CD4-positive, alpha-beta T cell treated with Interleukin-2 at 100 ng/mL for 4 hours (primary cell): ENCODE measurements at places on chromosomes 13 and 19.

DNA sequence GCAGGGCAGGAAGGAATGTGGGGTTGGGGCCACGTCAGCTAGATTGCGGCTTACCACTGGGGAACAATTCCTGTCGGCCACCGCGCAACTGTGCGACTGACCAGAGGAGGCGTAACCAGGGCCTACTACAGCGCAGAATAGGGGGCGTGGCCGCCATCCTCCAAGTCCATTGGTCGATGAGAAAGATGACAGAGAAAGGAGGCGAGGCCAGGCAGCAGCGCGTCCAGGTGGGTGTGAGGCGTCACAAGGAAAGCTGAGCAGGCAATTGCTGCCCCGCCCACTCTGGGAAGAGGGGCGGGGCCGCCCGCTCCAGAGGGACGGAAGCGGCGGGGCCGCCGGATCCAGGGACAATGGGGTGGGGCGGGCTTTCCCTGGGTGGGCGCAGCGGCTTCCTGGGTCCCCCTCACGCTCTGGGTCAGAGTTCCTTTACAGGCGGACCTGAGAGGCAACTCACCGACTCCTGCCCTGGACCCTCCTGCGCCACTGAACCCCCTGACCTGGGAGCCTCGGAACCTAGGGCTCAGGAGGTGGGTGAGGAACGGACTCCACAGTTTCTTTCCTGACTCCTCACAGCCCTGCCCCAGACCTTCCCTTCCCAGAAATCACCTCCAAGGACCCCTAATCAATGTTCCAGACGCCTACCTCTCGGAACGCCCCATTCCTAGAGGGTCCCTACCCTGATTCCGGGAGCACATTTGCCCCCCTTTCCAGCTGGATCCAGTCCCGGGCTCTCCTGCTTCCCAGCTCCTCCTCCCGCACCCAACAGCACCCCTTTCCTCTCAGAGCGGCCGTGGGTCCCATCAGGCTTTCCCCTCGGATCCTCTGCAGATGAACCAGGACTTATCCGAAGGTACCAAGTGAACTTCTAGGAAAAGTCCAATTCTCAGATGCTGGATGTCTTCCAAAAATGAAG is 101.5 kb upstream of the ZNF492 start:
- DNase-seq = no peak

GRCh38 chr19:9823816-9824215 is 3.9 kb upstream of the UBL5 start:
- no peak for DNase-seq

- peak; percentile 56 for DNase-seq
These were observed at the start of gene DKKL1 for GRCh38 chr19:49363268-49364082. DKKL1 (plus strand) TSS chr19:49363877; CDS start chr19:49363999, 122 bp downstream.

DNA sequence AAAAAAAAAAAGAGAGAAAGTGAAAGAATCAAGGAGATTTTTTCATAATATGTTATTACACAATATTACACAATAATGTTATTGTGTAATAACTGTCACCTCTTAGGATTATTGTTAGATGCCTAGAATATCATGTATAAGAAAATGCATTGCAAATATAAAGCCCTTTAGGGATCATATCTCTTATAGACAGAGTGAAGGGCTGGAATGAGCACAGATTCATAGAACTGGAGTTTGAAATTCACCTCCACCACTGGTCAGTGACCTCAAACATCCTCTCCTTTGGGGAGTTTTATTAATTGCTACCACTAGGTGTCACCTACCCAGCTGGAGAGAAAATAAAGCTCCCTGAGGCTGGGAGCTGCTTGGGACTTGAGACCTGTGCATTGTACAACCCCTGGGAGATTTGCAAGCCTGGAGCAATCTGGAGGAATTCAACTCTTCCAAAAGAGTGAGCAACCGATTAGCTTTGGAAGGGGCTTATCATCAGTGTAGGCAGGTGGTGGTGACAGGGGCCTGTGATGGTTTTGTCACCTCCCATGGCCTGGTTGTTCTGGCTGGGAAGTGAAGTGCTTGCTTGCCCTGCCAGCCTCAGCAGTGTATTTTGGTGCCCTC is 30.3 kb upstream of the FRY start:
- no peak for DNase-seq

GRCh38 chr13:106038752-106039151 is 496.7 kb downstream of the EFNB2 start:
- no peak for DNase-seq

DNA sequence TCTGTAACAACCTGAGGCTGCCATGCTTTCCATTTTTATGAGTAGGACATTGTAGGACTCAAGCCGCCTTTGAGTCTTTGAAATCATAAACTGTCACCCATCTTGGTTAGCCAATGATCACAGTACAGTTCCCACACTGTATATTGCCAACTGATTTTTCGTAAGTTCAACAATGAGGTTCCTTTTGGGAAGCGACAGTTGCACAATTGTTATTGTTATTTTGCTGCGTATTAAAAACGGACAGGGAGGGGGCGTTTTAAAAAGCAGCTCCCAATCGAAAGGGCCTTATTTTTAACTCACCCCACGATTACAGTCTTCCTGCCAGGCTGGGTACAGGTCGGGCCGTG is 601 bp downstream of the SLC46A3 start:
- DNase-seq = no peak

DNA sequence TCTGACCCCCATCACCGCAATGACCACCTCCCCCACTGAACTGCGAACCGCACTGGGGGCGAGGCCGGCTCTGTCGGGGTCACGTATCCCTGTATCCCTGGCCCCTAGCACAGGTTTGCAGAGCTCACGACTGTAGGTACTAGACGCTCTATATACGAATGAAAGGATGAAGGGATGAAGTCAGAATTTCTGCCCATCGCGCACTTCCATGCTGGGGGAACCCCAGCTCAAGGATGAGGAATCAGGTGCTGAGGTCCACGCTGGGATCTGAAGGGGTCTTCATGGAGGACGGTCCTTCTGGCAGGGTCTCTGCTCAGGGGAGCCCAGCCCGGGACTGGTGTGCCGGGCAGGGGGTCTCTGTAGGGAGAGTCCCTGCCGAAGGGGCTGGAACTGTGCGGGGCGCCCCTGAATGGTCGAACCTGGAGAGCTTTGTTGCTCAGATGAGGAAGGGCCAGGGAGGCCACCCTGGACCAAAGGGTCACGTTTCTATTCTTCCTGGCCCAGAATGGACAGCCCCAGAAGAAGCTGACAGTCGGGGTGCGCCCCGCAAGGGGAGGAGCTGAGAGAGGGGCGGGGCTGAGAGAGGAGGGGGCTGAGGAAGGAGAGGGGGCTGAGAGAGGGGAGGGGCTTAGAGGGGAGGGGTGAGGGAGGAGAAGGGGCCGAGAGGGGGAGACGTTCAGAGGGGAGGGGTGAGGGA is 37.9 kb upstream of the SEMA6B start:
- peak; percentile 13 for DNase-seq

GRCh38 chr19:18503971-18504885 is 17.6 kb downstream of the ELL start:
- DNase-seq = no peak
